Glutamatergic neuron (in vitro differentiated cells): ENCODE measurements at places on chromosomes 1 and 21.
A peak's percentile ranks its signal among the peaks of the same experiment; 100 is the strongest.

DNA sequence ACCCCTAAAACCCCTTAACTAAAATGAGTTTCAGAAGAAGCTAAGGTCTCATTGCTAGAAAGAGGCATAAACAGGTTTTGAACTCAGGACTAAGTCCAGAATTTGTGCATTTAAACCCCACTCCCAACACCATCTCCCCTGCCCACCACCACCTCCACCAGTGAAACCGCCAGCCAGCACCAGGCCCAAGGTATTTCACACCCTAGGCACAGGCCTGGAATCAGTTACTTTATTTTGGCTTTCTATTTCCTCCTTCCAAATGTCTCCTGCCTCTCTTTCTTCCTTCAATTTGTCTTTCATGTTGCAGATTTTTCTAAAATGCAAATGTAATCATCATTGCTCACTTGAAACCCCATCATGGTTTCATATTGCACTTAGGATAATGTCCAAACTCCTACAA lies 1.9 kb upstream of the IPO13 start:
- no peak for DNase-seq

- DNase-seq = no peak
Observed at GRCh38 chr21:14995226-14995625, 69.6 kb downstream of the NRIP1 start.

GRCh38 chr1:211951856-211952255 lies 83.5 kb downstream of the INTS7 start:
- no peak for DNase-seq

GRCh38 chr1:232137066-232137465 lies 492.9 kb downstream of the SIPA1L2 start:
- DNase-seq = no peak

GRCh38 chr21:35361988-35362387 lies 312.9 kb upstream of the RUNX1 start:
- no peak for DNase-seq

DNA sequence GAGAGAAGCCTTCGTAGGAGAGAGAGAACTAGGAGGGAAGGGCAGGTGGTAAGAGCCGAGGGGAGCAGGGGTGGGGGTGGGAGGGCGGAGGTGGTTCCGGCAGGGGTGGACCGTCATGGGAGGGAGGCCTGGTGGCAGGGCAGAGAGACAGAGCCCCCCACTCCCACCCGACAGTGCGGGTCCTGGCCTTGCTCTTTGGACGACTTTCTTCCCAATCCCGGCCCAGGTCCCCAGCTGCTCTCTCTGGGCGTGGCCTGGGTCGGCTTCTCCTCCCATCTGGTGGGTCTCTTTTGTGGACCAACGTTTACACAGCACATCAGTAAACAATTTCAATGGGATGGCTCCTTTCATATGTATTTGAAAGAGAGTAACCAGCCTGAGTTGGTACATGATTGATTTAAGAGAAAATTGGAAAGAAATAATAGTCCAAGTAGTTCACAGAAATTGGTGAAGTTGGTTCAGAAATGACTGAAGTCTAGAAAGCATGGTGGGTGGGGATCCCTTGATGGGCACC lies 56.9 kb downstream of the LDLRAD2 start:
- DNase-seq = no peak

DNA sequence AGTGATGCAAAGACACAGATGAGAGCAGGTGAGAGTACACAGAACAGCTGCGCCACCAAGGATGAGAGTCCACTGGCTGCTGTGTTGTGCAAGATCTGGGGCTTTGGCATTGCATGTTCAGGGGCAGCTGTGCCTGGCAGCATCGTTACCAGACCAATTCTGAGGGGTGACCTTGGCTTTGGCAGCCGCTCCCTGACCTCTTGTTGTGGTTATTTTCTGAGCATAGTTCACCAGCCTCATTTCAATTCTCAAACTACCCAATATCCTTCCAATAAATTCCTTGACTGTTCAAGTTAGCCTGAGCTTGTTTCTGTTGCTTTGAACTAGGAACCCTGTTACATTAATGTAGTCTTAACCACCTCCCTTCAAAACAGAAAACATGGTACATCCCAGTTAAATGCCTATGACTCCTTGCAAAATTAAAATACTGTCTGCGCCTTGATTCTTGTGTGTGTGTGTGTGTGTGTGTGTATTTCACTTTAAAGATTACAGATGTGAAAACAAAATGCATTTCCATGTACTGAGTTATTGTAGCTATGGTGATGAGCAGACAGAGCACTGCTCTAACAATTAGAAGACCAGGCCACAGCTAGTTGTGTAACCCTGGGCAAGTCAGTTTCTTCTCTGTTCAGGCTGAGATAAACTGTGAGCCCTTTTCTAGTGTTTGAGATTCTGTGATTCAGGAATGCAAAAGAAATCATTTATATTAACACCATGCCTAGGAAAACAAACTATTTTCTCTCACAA lies 106.3 kb upstream of the GUCA2B start:
- DNase-seq = peak; percentile 33

- DNase-seq = no peak
Observed at GRCh38 chr1:27571439-27572018, 32.4 kb downstream of the AHDC1 start.

GRCh38 chr1:176949033-176949662 lies 215.4 kb downstream of the ASTN1 start:
- peak; percentile 88 for DNase-seq

DNA sequence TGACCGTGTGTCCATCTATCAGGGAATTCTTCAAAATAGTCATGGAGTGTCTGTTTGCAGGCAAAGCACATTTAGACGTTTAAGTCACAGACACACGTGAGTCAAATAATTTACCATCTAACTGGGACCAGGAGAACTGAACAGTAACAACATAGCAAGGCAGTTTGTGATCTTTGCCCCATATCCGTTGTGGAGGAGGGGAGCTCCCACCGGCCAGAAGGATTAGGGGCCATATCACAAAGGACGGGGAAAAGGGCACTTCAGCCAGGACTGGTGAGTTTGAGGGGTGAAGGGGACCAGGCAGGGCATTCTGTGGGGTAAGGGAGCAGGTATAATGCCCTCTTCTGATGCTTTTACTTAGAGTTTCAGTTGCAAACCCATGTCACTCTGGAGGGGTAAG lies 22.9 kb downstream of the ELAPOR1 start:
- DNase-seq = no peak

GRCh38 chr21:34968414-34969333 lies 80.4 kb downstream of the RUNX1 start:
- DNase-seq = no peak

DNA sequence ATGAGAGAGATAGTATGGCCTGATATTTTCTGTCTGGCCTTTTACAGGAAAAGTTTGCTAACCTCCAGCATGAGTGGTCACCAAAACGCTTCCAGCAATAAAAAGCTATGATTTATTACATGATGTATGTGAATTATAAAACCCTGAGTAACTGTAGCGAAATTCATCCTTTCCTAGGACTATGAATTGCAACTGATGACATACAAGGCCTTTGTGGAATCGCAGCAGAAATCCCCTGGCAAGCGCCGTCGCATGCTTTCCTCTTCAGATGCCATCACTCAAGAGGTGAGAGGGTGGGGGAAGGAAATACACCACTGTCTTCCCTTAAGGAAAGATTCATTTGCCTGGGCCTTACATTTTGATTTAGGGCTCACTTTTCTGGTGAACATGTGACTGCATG lies 117.9 kb downstream of the MACF1 start:
- DNase-seq = no peak

DNA sequence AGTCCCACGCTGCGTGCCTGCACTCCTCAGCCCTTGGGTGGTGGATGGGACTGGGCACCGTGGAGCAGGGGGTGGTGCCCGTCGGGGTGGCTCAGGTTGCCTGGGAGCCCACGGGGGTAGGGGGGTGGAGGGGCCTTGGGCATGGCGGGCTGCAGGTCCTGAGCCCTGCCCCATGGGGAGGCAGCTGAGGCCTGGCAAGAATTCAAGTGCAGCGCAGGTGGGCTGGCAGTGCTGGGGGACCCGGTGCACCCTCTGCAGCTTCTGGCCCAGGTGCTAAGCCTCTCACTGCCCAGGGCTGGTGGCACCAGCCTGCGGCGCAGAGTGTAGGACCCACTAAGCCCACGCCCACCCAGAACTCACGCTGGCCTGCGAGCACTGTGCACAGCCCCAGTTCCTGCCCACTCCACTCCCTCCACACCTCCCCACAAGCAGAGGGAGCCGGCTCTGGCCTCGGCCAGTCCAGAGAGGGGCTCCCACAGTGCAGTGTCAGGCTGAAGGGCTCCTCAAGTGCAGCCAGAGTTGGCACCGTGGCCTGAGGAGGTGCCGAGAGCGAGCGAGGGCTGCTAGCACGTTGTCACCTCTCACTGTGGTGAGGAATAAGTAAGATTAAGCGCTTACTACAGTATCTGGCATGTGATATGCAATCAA lies 12.8 kb downstream of the TNNI3K start:
- no peak for DNase-seq

- no peak for DNase-seq
Observed at GRCh38 chr1:66436378-66437135, 97.4 kb upstream of the SGIP1 start.

GRCh38 chr1:77783141-77783540 lies 3.7 kb downstream of the MIGA1 start:
- no peak for DNase-seq

GRCh38 chr1:3536420-3537195 lies 74.7 kb downstream of the MEGF6 start:
- DNase-seq = no peak

DNA sequence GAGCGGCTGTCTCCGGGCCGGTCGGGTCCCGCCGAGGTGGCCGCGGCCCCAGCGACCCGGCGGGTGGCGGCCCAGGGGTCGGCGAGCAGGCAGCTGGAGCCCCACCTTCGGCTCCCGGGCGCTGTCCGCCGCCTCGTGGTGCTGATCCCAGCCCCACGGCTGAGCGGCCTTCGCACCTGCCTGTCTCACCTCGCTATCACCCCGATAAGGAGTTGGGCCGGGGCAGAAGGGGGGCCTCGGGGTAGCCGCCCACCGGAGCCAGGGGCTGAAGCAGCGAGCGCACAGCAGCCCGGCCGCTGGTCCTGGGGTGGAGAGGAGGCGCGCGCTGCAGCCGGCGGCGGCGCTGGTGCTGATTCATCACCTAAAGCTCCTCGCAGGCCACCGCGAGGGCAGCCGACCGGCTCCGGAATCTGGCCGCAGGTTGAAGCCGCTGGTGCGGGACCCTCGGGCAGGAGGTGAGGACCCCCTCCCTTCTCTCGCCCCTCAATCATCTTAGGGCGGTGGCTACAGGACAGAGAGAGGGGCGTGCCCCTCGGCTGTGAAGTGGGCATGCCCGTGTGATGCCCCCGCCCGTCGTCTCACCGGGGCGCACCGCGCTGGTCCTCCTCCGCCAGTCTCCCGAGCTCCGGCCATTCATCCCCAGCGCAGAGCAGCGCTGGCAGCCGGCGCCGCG lies 575 bp downstream of the TRIM67 start:
- DNase-seq = peak; percentile 74

DNA sequence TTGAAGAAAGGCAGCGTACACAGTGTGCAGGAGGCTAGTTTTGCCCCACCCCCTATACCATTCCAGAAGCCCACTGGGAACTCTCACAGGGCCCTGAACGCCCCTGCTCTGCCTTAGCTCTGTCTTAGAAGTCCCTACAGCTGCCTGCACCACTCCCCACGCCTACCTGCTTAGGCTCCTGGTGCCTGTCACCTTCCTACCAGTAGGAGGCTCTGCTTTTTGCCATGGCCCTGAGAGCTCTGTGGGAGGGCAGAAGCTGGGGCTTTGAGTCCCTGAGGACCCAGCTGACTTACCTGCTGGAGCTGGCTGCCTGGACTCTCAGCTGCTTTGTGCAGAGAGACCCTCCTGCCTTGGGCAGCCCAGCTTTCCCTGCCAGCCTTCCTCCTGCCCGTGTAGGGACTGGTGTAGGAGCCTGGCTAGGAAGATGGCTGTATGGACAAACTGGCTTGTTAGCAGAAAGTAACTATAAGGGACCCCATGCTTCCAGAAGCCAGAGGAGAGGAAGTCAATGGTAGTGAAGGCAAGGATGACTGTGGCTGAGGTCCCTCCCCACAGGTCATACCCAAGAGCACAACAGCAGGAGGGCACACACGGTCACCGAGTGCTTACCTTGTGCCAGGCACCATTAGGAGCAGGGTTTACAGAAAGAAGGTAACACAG lies 9.8 kb upstream of the CELSR2 start:
- peak; percentile 65 for DNase-seq

GRCh38 chr1:40312238-40313205 lies 4.6 kb downstream of the COL9A2 start:
- DNase-seq = no peak

DNA sequence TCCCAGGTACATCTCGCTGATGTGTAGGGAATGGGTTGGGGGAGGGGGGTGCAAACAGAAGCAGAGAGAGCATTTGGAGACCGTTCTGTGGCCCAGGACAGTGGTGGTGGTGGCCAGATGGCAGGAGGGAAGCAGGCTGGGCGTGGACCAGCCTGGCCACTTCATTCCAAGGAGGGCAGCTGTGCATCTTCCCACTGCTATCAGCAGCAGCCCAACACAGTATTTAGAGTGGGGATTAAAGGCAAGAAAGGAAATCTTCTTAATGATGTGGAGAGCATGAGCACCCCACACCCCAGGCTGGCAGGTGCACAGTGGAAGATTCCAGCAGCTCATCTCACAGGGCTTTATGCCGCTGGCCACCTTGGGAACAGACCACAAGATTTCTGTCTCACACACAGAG lies 198.7 kb downstream of the NPHP4 start:
- DNase-seq = no peak

DNA sequence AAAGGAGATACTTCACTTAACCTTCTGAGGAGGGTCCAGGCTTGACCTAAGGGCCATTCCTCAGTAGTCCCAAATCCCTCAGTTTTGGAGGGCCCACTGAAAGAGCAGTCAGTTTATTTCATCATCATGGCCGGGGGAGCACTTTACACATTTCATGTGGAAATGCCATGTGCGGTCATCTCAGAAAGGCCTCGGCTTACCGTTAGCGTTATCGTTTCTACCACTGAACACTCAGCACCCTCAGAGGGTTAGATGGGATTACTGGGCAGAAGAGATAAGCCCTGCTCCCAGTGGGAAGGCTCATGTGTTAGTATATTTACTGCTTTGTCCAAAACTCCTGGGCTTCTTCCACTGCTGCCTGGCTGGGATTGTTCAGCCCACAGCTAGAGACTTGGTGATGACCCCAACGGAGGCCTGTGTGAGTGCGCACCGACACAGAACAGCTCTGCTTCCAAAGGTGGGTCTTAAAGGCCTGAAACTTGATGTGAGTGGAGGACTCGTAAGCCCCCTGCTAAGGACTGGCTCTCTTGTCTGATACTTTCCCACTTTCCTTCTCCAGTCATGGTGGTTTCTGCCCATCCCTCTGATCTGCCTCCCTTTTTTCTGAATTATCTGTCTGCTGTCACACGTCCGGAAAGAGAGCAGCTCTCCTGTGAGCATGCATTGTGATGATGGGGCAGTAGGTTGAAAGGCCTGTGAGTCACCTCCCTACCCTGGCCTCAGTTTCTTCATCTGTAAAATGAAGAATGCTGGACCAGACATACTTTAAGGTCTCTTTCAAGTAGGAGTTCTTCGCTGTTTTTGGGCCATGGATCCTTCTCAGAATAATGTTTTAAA lies 284.5 kb downstream of the ASTN1 start:
- no peak for DNase-seq
